ENCODE measurements at places on chromosomes 7 and 10.

- no peak for DNase-seq
These were observed 175.5 kb upstream of the KLF6 start for GRCh38 chr10:3960496-3960895.

- DNase-seq = no peak
These were observed 104.7 kb upstream of the PCDH15 start for GRCh38 chr10:54905578-54906192.

- no peak for DNase-seq
These were observed 4.9 kb upstream of the KAT6B start for GRCh38 chr10:74821501-74821900.

DNA sequence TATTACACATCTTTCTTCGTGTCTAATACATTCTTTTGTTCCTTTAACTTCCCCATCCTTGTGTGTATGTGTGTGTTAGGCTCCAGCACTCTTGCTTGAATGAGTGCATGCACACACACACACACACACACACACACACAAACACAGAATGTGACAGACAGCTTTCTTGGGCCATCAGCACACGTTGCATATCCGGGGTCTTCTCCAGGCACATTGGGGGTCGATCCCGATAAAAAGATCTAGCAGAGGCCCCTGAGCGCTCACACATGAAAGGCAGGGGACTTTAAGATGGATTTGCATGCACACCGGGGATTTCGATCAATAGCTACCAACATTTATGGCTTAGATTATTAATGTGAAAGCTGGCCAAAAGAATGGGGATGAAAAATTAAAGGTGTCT lies 4.5 kb downstream of the SKIDA1 start:
- no peak for DNase-seq

GRCh38 chr10:121324678-121325213 lies 273.5 kb downstream of the FGFR2 start:
- no peak for DNase-seq

Measured in NCI-H1436 (cell line).